ENCODE measurements at places on chromosomes 4 and X.

GRCh38 chr4:145820407-145820806, 118.2 kb downstream of the ZNF827 start:
- DNase-seq: no peak

DNA sequence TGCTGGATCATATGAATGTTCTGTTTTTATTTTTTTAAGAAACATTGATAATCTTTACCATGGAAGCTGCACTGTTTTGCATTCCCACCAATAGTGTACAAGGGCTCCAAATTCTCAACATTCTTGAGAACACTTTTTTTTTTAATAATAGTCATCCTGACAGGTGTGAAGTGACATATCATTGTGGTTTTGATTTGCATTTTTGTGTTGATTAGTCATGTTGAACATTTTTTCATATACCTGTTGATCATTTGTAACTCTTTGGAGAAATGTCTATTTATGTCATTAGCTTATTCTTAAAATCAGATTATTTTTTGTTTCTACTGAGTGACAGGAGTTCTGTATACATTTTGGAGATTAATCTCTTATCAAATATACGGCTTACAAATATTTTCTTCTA, 408.5 kb downstream of the GLUD2 start:
- no peak for DNase-seq

GRCh38 chr4:185352741-185353140, 43.0 kb downstream of the LRP2BP start:
- DNase-seq: no peak

DNA sequence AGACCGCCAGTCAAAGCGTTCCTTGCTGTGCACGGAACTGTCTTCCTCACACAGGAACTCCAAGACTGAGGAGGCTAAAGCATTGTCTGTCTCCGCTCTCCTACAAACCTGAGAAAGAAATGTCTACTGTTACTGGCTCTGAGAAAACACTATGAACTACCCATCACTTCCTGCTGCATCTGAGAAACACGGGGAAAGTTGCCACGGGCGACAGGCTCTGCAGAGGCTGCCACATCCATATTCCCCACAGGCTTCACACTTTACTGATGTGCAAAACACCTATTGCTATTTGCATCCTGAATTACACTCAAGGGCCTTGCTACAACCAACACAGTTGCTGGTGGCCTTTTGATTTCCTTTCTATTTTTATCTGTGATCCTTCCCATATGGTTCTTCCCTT, 59.0 kb downstream of the AFAP1 start:
- DNase-seq: no peak

DNA sequence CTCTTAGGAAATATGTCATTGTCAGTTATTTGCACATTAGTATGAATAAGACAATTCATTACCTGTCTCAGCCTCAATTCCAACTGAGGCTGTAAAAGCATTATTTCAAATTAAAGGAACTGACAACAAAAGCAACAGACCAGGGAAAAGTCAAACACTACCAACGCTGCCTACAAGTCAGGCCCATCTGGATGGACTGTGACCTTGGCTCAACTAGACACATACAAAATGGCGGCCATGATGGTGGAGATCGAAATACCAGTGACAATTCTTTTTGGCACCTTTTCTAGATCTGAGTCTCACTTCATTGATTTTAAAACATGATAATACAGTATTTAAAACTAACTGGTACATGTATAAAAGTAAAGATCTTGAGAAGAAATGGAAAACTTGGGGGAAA, 160.7 kb downstream of the DHX15 start:
- no peak for DNase-seq

GRCh38 chr4:63983224-63983623, 426.0 kb downstream of the TECRL start:
- no peak for DNase-seq

DNA sequence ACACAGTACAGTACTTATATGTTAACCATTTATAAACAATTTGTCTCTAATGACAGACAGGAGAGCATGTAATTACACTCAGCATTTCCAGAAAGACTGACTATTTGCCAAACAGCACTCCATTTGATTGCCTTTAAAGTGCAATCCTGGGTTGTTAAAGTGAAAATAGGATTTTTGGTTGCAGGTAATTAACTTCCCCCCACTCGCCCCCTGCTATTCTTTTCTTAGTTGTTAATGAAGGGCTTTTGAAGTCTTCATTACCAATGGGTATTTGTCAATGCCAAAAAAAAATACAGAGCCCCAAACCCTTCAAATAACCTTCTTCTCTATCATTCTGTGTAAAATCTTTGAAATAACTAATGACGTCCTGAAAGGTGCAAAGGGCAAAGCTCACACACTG, 825.6 kb downstream of the STPG2 start:
- DNase-seq: no peak

- no peak for DNase-seq
These were observed 83.9 kb upstream of the SPANXB1 start for GRCh38 chrX:140918398-140919038.

- no peak for DNase-seq
These were observed 1812.1 kb upstream of the ADGRL3 start for GRCh38 chr4:59387759-59388758.

DNA sequence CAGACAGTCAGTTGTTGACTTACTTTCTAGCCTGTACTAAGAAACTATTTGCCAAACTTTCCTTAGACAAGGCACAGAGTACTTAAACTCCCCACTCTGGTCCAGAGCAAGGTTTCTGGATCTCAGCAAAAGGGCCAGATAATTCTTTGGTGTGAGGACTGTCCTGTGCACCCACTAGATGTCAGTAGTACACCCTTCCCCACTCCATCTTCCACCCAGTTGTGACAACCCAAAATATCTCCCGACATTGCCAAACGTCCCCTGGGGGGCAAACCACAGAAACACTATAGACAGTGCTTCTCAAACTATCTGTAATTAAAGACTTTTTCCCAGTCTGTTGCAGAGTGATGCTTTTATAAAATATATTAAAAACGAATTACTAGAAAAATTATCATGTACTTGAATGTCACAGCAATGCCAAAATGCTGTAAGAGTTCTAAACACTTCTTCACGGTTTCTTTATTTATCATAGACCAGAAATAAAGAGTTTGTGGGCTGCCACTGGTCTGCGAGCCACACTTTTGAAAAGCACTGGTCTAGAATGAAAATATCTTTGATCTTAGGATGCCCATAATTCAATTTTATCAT, 203.5 kb downstream of the PRDM5 start:
- DNase-seq: no peak

DNA sequence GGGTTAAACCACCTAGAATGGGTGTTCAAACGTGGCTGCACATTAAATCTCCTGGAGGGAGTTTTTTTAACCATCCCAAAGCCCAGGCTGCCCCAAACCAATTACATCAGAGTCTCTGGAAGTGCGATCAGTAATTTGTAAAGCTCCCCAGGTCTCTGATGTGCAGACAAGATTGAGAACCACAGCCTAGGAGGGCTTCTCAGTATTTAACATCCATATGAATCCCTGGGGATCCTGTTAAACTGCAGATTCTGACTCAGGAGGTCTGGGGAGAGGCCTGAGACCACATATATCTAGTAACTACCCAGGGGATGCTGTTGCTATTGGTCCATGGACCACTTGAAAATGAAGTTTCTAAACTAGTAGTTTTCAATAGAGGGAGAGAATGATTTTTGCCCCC, 42.6 kb downstream of the SMPX start:
- no peak for DNase-seq

Data from stimulated activated CD8-positive, alpha-beta memory T cell treated with anti-CD3 and anti-CD28 coated beads, Interleukin-7, amount 100 ng/mL, for 1 hour (primary cell).